Glomerular endothelial cell (primary cell): ENCODE measurements at places on chromosomes 7 and 10. TPM values are rescaled to one million over a fixed set of nuclear protein-coding genes. Genes with fewer than 3 reads are reported as not detected.

GPR158 gene
- total RNA-seq: not detected in 2 replicates

NXPH1 gene
- total RNA-seq: not detected in 2 replicates

MRPS16 gene
- total RNA-seq: 46.3 and 48.6 TPM in 2 replicates

RBM20 gene
- total RNA-seq: 0.29 and 0.68 TPM in 2 replicates

MBL2 gene
- not detected in 2 replicates for total RNA-seq

ZNF800 gene
- 14.4 and 34.4 TPM in 2 replicates for total RNA-seq

GOLGA7B gene
- not detected in 2 replicates for total RNA-seq

LIPA gene
- total RNA-seq: 53.1 and 62.1 TPM in 2 replicates

TSPAN12 gene
- 17.6 and 20.7 TPM in 2 replicates for total RNA-seq

PNLIPRP3 gene
- total RNA-seq: not detected in 2 replicates

DNA sequence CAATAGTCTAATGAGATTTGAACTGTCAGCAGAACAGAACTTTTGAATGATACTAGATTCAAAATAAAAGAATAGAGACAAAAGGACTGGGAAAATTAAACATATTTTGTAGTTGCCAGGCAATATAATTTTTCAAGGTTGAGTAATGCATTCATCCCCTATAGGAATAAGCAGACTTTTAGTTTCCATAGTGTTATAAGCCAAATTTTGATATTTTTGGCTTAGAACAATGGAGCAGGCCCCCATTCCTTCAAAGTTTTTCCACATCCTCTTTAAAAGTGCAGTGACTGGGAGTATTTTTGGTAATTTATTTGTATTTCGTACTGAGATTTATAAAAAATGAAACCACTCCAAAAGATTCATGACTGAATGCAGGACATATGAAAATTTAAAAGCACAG, 24.0 kb downstream of the MEOX2 start:
- no peak for DNase-seq

DNA sequence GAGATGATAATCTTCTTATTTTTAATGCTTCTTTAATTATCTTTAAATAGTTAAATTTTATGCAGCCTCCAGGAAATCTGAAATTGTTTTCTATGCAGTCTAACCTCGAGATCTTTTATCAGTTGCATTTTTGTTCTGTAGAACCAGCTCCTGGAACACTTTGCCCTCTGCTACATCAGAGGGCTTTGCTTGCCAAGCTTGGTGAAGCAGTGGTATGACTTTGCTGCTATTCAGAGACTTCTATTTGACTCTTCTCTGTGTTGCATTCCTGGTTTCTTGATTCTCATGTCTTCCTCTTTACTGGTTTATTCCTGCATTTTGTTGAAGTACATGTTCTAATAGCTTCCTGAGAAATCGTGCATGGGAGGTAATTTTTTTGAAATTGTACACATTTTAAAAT, 163.7 kb upstream of the TMEM229A start:
- no peak for DNase-seq

GRCh38 chr7:644381-645305, 81.9 kb upstream of the DNAAF5 start:
- no peak for DNase-seq

DNA sequence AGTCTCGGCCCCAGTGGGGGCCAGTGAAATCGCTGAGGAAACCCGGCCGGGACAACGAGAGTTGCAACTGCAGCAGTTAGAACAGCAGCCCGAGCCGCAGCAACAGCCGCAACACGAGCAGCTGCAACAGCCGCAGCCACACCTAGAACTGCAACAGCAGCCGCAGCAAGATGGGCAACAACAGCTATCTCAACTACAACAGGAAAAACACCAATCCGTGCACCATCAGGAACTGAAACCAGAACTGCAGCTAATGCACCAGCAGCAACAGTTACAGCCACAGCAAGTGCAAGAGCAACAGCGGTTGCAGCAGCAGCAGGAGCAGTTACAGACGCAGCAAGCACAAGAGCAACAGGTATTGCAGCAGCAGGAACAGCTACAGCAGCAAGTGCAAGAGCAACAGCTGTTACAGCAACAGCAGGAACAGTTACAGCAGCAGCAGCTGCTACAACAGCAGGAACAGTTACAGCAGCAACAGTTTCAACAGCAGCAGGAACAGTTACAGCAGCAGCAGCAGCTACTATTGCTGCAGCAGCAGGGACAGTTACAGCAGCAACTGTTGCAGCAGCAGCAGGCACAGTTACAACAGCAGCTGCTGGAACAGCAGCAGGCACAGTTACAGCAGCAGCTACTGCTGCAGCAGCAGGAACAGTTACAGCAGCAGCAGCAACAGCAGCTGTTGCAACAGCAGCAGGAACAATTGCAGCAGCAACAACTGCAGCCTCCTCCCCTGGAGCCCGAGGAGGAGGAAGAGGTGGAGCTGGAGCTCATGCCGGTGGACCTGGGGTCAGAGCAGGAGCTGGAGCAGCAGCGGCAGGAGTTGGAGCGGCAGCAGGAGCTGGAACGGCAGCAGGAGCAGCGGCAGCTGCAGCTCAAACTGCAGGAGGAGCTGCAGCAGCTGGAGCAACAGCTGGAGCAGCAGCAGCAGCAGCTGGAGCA, 6.1 kb downstream of the ZNF853 start:
- DNase-seq: no peak

DNA sequence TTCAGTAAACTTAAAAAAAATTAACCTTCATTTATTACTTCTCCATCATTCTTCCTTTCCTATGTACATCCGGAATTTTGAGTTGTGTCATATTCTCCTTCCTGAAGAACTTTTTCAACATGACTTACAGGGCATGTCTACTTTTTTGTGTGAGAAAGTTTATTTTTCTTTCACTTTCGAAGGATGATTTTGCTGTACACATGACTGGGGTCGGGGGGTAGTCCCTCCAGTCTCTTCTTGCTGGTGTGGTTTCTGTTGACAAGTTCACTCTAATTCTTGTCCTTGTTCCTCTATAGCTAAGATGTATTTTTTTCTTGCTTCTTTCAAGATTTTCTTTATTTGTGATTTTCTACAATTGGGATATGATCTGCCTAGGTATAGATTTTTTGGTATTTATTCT, 55.8 kb downstream of the INPP5A start:
- DNase-seq: no peak

DNA sequence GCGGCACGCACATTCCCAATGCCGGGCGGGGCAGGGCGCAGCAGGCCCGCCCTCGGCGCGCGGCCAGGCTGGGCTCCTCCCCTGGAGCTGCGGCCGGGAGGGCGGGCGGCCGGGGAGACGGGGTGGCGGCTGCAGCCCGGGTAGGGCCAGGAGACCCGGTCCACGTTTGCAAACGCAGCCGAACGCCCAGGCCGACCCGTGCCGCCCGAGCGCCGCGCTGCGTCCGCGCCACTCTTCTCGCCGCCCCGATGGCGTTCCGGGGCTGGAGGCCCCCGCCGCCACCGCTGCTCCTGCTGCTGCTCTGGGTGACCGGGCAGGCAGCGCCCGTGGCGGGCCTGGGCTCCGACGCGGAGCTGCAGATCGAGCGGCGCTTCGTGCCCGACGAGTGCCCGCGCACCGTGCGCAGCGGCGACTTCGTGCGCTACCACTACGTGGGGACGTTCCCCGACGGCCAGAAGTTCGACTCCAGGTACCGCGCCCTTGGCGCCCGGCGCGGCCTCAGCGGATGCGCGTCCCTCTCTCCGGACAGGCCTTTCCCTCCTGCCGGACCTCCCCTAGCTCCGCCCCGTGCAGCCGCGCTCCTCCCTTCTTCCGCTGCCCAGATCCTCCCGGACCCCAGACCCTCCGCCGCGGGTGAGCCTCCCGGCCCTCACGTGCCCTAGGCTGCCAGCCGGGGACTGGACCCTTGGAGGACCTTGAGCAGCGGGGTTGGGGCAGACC, at the start of gene FKBP9:
FKBP9 (plus strand) TSS at position 115 of the 720 bp plus-strand sequence; CDS start at position 249, 134 bp downstream.
- no peak for DNase-seq

DNA sequence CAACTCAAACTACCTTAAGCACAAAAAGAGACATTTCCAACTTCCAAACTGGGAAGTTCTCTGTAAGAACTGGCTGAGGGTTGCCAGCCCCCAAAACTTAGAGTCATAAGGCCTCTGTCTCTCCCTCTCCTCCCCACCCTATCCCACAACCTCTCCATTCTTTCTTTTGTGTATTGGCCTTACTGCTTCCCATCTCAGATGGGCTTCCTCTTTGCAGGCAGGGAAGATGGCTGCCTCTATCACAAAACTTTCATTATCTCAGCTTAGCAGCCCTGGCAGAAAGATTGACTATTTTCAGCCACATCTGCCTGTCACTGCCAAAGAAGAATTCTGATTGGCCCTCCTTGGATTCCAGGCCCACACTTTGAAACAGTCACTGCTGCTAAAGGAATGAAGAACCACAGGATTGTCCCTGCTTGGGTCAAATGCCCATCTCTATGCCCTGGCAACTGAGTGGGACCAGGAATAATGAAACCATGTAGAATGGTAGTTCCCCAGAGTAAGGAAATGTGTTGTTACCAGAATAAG, 58.0 kb upstream of the PRKAR2B start:
- DNase-seq: no peak

- no peak for DNase-seq
Measured at GRCh38 chr7:26060733-26061677, 91.0 kb upstream of the NFE2L3 start.

DNA sequence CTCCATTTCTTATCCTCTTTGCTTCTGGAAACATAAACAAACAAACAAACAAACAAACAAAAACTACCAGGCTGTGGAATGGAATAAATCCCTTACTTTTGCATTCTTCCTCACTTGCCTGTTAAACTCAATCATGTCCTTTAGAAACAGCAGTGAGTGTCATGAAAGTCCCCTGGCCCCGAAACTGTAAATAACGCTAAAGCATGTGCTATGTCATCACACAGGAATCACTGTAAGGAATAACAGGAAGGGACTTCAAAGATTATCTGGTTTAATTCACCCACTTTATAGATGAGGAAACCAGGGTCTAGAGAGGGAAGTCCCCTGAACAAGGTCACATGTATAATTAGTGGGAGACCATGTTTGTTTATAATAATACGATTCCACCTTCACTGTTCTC, 159.4 kb upstream of the MEOX2 start:
- DNase-seq: no peak

- DNase-seq: no peak
Measured at GRCh38 chr10:80288849-80289248, 609 bp downstream of the MAT1A start.

- DNase-seq: no peak
Measured at GRCh38 chr7:150842716-150843115, 9.6 kb upstream of the AOC1 start.

GRCh38 chr10:94037286-94037685, 43.6 kb downstream of the PLCE1 start:
- no peak for DNase-seq

DNA sequence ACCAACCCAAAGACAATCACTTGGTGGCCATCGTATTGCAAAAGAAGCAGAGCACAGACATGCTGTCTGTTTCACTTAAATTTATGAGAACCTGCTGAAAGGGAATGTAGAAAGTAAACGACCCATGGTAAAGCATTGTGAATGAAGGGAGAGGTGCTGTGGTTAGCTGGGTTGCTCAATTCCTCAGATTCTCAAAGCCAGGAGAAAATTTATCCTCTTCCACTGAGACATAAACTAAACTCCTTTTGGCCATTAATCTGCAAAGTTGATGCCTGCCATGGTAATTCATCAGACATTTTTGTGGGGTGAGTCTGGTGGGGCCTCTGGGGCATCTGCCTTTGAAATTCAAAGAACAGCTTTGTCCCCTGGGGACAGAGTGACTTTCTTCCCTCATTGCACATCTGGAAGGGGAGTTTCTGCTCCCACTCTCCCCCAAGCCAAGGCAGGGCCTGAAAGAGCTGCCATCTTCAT, 951.0 kb downstream of the LRMDA start:
- DNase-seq: no peak

GRCh38 chr10:785861-786214, 96.4 kb upstream of the DIP2C start:
- no peak for DNase-seq

GRCh38 chr7:3951316-3952055, 650.4 kb downstream of the SDK1 start:
- DNase-seq: no peak

GRCh38 chr7:131858611-131859010, 302.2 kb upstream of the PODXL start:
- no peak for DNase-seq

- DNase-seq: no peak
Measured at GRCh38 chr10:102615361-102615760, 28.9 kb upstream of the TRIM8 start.

DNA sequence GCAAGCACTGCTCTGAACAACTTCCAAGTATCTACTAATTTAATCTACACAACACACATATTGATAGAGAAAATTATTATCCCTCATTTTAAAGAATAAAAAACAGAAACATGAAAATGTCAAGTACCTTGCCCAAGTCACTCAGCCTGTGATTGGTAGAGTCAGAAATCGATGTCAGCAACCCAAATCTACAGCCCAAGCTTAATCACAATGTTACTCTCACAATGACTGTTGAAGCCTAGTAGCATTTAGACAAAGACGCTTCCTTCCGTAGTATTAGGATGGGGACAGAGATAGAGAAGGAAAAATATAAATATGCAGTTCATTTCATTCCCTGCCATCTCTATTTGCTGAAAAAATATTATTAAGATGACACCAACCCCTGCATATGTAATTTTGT, 242.5 kb downstream of the ELMO1 start:
- DNase-seq: no peak

DNA sequence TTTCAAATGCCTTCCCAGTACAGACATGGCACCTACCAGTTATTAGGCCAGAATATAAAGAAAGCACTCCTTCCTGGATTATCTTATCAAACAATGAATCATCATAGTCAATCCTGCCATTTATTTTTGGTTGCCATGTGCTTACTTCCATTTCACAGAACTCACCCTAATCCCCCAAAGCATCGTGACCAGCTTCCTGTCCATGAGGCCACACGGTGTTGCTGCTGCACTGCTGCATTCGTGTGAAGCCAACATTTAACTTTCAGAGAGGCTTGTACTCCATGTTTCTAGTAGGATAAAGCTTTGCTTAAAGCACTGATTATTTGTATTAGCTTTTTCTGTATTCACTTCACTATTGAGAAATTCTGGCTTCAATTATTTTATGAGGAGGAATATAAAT, 14.4 kb downstream of the COL28A1 start:
- DNase-seq: no peak

DNA sequence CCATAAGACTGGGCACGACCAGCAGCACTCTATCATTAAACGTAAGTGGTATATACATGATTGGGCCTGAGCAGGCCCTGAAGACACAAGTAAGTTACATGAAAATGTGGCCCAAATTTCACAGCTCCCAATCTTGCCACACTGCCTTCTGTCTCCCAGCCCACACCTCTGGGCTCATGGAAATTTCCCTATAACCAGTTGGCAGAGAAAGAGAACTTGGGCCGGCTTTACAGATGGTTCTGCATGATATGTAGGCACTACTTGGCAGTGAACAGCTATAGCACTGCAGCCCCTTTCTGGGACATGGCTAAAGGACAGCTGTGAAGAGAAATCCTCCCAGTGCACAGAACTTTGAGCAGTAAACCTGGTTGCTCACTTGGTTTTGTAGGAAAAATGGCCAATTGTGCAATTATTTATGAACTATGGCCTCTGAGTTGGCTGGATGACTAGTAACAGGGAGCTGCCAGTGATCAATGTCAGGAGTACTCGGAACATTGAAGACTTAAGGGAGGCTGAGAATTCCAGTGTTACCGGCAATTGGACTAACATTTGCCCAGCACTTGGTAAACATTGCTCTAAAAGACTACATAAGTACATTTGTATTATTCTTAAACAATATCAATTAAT, 1006.6 kb upstream of the LRRN3 start:
- DNase-seq: no peak
